ENCODE measurements at places on chromosomes 16 and 17.

DNA sequence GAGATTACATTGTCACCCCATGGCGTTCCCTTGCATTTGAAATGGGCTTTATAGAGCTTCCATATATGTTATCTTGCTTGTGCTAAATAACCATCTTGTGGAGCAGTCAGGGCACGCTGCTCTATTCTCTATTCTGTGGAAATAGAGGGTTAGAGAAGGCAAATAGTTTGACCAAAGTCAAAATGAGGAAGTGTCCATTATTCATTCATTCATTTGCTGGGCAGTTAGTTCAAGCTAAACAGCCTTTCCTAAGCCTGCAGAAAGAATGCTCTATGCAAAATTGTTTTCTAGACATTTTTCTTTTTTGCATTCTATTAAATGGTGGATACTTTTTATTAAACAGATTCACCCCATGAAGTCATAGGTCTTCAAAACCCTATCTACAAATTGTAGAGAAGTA, 67.8 kb upstream of the ELAC2 start:
- no peak for DNase-seq

- no peak for DNase-seq
Observed at GRCh38 chr16:66262253-66263167, 104.0 kb upstream of the CDH5 start.

DNA sequence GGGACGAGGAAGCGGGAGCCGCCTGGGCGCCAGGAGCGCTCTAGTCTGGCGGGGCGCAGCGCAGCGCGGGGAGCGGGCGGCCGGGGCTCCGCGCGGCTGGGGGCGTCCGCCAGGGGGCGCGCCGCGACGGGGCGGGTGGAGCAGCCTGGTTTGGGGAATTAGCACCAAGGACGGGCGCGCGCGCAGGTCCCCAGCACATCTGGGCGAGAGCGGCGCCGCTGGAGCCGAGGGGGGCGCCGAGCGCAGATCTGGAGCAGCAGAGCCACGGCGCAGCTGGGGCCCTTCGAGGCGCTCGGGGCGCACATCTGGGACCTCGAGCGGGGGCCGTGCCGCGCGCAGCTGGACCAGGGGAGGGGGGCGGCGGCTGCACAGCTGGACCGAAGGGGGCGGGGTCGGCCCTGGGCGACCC, at the start of gene NXPH3:
TSS of gene NXPH3 (plus strand) at position 193 of the 409 bp plus-strand sequence. CDS start 349 bp downstream, outside the sequence.
- DNase-seq = peak; percentile 74

DNA sequence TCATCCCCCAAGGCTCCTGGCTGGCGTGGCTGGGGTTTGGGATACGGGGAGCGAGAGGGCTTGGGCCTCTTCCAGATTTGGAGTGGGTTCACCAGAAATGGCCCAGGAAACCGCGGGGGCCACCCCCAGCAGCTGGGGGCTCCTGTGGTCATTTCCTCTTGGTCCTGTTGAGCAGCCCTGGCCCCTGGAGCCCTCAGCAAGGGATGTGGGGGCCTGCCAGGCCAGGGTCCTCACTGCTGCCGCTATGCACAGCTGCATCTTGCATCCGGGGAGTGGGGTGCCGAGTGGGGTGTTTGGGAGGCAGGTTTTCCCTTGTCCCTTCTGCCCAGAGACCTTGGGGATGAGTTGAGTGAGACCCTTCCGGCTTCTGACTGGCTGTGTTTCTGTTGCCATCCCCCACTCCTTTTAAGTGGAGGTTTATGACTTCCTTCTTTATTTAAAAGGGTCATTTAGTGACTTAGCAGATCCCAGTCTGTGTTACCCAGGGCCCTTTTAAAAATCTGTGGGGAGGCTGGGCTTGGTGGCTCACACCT, 319.8 kb downstream of the SEC14L1 start:
- no peak for DNase-seq

GRCh38 chr17:10059684-10060211, 138.7 kb downstream of the GAS7 start:
- DNase-seq = no peak

- DNase-seq = no peak
Observed at GRCh38 chr17:1557355-1558095, 5.1 kb downstream of the PITPNA start.

- no peak for DNase-seq
Observed at GRCh38 chr17:2691069-2691871, 20.3 kb downstream of the CLUH start.

GRCh38 chr17:8976638-8977037, 11.1 kb upstream of the PIK3R5 start:
- no peak for DNase-seq

DNA sequence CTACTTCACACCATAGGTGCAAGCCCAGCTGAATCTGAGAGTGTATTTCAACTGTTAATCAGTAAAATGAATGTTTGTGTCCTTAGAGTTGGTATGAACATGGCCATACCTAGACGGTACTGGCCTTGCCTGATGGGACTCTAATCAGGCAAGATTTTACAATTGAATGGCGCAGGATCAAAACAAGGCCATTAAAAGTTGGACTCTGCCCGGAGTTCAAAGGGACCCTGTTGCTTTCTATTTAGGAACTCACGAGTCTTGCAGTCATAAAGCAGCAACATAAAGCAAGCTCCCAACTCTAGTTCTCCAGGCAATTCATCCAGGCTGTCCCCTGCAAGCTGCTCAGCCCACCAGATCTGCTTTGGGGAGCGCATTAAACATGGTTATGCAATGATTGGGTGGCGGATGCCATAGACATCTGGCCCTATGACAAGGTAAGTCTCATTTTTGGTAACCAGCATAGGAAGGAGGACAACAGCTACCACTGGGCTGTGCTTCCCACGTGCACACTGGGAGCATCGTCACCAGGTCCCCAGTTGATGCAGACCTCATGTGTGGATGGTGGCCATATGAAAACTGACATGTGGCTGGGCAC, 8.8 kb downstream of the TMEM186 start:
- DNase-seq = no peak

GRCh38 chr16:87361916-87362619, 21.5 kb downstream of the FBXO31 start:
- no peak for DNase-seq

GRCh38 chr17:5741810-5742209, 157.5 kb upstream of the NLRP1 start:
- DNase-seq = no peak

GRCh38 chr16:11980136-11980844, 3.8 kb downstream of the SNX29 start:
- no peak for DNase-seq

DNA sequence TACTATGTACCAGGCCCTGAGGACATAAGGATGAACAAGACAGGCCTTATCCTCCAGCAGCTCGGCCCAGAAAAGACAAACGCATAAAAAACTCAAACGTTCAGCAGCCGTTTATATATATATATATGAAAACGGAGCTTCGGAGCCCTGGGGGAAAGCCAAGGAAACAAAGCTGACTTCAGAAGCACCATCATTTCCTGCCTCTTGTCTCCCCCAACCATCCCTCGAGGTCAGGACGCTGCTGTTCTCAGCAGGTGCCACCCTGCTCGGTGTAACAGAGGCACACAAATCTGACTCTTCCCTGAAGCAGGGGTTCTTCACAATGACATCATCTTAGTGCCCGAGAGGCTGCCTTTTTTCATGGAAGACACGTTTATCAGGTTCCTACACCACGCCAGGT, 146.9 kb downstream of the ZNF423 start:
- DNase-seq = no peak

DNA sequence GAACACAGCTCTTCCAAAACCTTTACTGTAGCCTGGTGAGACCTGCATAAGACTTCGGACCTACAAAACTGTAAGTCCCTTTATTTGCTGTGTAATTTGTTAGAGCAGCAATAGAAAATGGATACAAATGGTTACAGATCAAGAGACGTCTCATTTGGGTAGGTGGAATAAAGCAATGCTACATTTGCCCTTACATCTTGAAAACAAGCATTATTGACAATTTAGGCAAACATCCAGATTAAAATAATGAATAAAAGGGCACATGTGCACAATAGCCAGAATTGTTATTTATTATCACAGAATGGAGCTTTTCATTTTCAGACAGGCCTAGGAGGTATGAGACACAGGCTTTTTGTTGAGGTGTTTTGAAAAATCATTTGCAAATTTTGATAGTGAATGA, 222.2 kb upstream of the CPHXL start:
- DNase-seq = no peak

DNA sequence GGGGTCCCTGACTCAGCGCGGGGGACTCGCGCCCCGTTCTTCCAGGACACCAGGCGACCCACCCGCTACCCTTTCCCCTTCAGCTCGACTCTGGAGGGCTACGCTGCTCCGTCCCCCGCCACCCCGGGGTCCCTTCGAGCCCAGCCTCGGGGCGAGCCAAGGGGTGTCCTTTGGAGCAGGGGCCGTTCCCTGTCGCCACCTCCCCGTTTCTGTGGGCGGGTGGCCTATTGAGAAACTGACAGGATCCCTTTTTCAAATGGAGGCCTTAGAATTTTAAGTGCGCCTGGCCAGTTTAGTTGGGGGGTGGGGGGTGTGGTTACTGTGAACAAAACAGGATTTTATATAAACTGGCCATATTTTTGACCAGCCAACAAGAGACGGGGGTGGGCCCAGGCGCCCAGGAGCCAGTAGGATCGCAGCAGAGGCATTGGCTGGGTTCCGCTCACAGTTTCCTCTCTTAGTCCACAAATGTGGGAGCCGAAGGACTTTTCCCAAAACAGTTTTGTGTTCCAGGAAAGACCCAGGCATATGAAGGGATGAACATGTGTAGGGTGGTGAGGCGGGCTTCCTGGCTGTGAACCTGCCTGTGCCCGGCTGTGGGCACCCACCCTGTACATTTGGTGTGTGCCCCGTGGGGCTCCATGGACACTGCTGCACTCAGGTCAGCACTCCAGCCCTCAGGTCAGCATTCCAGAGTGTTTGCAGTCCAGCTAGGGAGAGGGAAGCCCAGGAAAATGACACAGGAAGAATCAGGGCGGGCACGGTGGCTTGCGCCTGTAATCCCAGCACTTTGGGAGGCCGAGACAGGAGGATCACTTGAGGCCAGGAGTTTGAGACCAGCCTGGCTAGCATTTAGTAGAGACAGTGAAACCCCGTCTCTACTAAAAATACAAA, 722 bp upstream of the TIMP2 start:
- no peak for DNase-seq

DNA sequence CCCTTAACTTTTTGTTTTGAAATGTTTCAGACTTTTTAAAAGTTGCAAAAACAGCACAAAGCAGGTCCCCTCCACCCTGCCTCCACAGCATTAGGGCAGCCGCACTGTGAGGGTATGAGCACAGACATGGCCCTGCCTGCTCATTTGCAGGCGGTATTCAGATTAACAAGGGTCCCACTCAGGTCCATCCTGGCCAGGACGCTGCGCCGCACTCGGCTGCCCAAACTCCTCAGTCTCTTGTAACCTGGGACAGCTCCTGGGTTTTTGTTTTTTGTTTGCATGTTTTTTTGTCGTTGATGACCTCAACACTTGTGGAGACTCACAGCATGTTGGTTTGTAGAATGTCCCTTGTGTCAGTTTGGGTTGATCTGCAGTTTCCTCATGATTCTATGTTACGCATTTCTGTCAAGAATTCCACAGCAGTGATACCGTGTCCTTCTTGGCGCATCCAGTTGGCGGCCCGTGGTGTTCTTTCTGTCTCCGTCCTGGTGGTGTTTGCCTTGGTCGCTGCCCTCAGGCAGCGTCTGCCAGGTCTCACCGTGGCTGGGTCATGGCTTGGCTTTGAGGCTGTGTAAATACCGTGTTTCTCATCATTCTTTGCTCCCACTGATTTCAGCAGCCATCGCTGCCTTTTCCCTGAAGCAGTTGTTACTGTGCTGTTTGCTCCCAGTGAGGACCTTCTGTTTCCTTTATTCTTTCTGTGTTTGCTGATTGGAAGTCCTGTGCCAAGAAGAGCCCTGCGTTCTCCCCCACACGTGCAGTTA, 18.5 kb downstream of the CRAMP1 start:
- no peak for DNase-seq

DNA sequence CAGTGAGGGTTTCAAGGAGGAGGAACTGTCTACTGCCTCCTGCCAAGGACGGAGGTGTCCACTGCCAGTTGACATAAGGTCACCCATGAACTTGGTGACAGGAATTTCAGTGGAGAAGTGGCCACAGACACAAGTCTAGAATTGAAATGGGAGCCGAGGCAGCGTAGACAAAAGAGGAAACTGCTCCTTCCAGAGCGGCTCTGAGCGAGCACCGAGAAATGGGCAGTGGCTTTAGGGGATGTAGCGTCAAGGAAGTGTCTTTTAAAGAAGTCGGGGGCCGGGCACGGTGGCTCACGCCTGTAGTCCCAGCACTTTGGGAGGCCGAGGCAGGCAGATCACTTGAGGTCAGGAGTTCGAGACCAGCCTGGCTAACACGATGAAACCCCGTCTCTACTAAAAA, 3.1 kb upstream of the SERPINF1 start:
- DNase-seq = no peak

GRCh38 chr16:4172070-4172469, 55.8 kb upstream of the ADCY9 start:
- no peak for DNase-seq

DNA sequence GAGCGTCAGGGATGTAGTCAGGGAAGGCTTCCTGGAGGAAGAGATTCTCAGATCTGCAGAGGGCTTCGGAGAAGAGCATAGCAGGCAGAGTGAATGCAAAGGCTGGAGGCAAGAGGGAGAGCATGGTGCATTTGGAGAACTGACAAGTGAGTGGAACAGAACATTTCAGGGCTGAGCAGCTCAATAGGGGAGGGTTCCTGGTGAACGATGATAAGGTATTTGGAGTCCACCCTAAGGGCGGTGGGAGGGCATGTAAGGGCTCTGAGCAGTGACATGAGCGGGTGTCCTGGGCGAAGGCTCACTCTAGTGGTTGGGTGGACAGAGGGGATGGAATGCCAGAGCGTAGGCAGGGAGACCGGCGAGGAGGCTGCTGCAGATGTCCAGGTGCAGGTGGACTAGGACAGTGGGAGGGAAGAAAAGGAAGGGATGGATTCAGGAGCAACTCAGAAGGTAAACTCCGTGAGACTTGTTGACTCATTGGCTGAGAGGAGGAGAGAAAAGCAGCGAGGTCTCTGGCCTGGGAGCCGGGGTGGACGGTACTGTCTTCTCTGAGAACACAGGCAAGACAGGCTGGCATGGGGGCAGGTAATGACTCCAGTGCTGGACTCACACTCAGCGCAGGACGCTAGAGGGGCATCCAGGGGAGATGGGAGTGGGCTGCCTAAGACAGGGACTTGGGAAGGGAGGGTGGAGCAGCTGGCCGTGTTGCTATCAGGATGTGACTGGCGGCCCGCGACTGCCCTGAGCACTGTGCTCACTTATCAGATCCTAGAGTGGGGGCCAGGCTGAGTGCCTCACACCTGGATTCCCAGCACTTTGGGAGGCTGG, 1.4 kb upstream of the PITPNA start:
- no peak for DNase-seq

DNA sequence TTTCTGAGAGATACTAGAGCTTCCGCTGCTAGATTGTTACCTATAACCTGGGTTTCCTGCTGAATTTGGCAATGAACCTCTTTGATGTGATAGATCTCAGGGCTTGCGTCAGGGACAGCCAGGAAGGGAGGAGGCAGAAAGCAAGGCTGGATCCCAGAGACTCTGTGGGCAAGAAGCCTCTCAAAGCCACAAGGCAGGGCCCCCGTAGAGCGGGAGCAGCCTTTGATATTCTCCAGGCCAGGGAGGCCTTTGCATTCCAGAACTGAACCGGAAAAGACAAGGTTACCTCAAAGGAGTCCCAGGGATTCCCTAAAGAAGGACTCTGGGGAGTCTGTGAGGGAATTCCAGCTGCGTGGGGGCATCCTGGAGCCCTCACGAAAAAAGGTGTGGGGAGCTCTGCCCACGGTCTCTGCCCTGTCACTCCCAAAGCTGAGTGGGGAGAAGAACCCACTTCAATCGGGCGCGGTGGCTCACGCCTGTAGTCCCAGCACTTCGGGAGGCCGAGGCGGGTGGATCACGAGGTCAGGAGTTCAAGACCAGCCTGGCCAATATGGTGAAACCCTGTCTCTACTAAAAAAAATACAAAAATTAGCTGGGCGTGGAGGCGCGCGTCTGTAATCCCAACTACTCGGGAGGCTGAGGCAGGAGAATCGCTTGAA, 14.3 kb upstream of the SCIMP start:
- no peak for DNase-seq

- DNase-seq = no peak
Observed at GRCh38 chr17:31414550-31414918, 23.1 kb downstream of the RAB11FIP4 start.

Data from NCI-H2171 treated with DMSO at 0.1 percent for 48 hours (cell line).